ENCODE measurements at places on chromosomes 6 and 20.

GRCh38 chr6:169921853-169922824 lies 170.7 kb downstream of the ERMARD start:
- no peak for DNase-seq

DNA sequence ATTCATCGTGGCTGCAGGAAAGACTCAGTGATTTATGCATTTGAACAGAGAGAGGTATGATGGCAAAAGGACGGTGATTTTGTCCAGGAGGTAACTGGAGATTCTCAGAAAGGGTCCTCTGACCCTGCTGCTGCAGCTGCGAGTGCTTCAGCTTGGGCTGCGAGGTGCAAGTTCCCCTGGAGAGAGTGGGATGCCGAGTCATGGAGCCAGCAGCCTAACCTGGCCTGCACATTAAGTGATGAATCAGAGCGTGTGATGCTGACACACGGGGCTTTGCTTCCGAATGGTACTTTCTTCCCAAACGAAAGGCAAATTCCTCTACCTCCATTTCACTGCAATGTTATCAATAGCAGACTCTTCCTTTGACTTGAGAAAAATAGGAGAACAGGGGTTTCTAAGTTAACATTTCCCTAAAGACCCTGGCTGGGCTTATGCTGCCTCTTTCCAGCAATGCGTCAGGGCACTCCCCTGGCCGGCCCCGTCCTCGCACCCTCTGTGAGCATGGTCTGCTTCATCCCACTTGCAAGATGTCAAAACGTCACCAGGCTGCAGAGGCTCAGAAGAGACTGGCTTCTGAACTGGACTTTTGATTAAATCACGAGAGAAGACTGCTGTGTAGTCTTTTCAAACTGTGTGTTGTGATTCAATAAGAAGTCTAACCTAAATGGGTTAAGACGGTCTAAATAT lies 628.0 kb upstream of the AGPAT4 start:
- no peak for DNase-seq

DNA sequence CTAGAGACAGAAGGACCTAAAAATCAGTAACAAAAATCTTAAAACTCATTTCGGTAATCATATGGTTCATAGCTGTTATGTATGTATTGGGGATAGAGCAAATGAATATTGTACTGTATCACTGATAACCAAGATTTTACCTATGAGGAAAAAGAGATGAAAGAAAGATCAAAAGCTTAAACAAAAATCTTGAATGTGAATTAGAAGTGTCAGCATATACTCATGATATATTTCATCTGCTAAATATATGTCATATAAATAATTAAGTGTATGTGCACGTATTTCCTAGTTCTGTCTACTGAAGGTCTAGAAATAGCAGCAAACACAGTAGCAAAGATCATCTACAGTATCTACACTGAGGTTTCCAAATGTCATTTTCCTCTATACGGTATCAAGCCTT lies 299.8 kb downstream of the BTBD9 start:
- no peak for DNase-seq

GRCh38 chr6:144711661-144712060 lies 426.5 kb downstream of the UTRN start:
- no peak for DNase-seq

DNA sequence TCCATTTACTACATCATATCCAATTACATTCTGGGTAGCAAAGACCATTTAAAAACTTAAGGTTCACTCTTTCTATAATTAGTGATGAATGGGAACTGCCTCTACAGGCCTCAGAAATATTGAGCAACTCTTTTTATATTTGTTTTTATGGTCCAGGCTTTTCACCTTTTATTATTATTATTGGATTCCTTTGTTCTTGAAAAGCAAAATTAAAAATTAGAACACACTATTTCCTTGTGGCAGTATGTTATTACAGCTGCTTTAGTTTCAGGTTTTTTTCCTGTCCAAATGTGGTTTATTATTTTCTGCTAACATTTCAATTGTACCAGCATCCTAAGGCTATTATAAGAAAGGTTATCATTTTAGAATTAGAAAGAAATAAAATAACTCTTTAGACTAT lies 150.1 kb downstream of the FARS2 start:
- no peak for DNase-seq

GRCh38 chr6:111129013-111129412 lies 41.7 kb downstream of the SLC16A10 start:
- DNase-seq = no peak

- DNase-seq = peak; percentile 61
Measured at GRCh38 chr6:99330159-99330558, 19.3 kb downstream of the FAXC start.

DNA sequence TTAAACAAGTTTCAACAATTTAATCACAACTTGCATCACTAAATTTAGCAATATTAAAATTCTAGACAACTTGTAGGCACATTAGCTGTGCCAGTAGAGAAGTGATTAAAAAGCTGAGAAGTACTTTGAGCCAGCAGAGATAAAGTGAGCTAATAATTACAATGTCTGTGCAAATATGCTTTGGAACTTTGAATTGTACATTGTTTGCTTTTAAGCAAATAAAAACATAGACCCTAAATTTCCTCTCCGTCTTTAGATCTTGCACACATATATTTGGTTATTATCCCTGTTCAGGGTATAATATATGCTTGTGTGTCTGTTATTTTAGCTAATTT lies 44.2 kb upstream of the DEFB112 start:
- no peak for DNase-seq

- DNase-seq = no peak
Measured at GRCh38 chr20:2156666-2157624, 55.3 kb downstream of the STK35 start.

- DNase-seq = no peak
Measured at GRCh38 chr6:165508321-165508869, 154.6 kb downstream of the PDE10A start.

- no peak for DNase-seq
Measured at GRCh38 chr6:130200020-130200419, 22.7 kb downstream of the SAMD3 start.

DNA sequence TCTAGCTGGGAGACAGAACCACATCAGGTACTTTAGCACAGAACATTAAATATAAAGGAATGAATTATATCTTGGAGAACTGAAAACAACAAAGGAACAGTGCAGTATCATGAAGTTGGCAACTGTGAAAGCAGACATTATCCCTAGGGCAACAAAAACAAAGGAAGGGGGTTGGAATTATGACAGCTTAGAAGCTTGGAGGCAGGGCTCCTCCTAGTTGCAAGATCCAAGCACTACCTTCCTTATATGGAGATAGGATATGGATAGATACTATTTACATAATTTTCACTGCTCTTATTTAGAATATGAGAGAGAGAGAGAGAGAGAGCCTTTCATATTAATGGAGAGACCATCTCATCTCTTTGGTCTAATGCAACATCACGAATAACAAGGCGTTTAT lies 27.0 kb downstream of the TMEM14A start:
- no peak for DNase-seq

DNA sequence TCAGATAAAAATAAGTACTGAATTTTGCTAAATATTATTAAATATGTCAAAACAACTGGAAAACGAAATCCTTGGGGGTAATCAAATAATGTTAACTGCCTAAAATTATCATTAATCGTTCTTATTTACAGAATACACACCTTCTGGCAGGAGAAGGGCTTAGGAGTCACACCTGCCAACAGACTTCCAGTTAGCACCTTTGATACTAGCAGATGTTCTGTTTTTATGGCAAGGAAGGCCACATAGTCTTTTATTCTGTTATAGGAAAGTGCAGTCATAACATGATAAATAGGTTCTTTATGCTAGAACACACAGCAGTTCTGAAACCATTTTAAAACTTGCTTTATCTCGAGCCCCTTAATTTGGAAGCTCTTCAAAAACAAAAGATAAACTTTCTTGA lies 464.1 kb downstream of the UTRN start:
- no peak for DNase-seq

- DNase-seq = peak; percentile 27
Measured at GRCh38 chr6:38137608-38138265, 318.2 kb downstream of the ZFAND3 start.

DNA sequence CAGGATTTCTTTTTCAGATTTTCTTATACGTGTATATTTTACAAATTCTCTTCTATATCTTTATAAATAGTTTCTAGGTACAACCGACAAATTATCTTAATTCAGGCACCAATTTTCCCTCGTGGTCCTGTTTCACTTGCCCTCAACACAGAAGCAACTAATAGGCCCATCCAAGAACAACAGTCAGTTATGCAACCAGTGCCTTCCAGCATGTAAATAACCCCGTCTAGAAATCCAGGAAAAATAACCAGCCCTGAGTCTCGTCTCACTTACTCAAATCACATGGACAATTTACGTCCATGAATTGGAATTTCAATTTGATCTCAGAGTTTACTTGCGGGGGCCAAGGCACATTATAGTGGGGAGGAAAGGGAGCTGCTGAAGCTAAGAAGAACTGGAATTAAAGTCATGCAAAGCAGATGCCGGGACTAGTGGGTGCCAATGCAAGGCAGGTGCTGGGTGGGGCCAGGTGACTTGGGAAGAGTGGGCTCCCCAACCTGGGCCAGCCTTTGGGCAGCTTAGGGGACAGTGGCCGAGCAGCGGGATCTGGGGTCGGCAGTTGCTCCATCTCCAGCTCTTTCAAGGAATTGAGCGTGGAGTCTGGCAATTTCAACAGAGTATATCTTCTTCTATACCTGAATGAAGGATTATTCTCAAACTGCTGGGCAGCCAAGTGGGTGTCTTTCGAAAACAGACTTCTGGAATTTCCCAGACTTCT lies 121.7 kb downstream of the EDN3 start:
- DNase-seq = no peak

DNA sequence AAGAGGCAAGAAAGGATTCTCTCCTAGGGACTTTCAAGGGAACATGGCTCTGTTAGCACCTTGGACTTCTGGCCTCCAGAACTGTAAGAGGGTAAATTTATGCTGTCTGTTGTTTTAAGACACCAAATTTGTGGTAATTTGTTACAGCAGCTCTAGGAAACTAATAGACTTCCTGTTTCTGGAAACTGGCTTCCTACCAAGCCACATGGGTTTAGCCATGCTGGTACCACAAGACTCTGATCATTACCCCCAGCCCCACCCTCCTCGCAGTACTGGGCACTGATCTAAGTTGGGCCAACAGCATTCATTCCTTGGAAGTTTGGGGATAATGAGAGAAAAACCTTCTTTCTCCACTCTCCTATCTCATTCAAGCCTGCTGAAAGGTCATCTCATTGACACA lies 109.5 kb upstream of the SMLR1 start:
- no peak for DNase-seq

DNA sequence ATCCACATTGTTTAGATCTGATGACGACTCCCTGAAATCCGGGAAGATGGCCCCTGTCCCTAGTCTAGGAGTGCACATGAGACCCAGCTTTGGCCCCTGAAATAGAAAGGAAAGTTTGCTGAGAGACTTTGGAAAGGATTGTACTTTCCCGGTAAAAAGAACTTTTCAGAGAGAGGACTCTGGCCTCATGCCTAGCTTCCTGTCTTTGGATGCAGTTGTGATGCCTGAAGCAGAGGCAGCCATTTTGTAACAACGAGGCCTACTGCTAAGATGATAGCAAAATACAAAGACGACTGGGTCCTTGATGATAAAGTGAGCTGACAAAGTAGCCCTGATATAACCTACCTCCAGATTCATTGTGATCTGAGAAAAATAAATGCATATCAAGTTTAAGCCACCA lies 6.9 kb downstream of the CPNE5 start:
- no peak for DNase-seq

DNA sequence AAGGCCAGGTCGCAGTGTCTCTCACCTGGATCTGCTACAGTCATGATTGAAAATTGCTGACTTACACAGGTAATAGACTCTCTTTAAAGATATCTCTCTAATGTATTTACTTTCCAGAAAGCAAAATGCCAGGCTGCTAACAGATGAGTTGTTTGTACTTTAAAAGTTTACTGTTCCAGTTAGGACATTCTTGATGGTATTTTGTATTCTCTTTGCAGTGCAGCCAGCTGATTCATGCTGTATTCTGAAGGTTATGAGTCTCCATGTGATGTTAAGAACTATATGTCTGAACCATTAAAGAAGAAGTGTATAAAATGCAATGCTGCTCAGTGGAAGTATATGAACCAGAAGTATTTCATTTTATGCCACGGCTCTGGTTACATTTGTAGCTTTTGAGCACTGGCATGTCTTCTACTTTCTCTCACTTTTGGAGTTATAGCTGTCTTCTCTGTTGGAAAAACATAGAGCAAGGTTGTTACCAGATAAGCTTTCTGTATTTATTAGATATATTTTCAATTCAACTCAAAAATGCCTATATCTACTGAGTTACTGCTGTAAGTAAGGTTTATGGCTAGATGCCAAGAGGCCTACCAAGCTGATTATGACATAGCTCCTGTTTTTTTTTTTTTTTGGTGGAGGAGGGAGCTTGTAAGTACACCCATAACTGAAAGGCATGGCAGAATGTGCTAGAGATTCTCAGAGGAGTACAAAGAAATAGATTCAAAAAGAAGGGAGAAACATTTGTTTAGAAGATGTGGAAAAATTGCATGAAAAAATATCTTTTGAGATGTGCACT lies 130.5 kb upstream of the MAN1A1 start:
- DNase-seq = no peak

DNA sequence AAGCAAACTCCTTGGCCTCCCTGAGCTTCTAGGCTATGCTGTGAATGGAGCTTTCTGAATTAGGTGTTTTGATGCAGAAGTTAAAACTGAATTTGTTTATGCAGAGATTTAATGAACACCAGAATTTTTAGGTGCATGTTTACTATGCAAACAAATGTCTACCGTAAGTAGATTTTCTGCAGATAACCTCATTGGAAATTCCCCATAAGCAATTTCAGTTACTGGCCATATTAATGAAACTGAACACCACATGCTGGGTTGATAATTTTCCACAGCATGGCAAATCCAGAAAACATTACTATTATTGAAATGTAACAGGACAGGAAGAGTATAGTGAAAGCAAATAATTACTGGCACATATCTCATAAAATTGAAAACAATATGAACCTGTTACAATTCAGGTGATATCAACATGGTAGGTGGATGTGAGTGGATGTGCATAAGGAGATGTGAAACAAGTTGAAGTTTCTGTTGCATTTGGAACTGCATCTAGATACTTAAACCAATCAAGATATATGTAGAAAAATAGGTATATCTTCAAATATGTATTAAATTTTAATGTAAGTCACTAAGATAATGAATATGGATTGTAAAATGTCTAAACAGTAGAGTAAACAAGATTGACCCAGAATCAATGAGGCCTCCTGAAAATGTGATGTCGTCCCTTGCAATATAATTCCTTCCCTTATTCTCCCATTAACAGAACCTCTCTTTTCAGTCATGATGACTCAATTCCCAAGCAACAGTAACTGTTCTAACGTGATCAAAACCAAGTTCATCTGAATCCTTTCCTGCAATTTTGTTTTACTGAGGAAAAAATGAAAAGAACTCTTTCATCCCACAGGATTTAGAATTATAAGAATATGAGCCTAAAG lies 11.0 kb downstream of the PTCHD4 start:
- DNase-seq = no peak

- no peak for DNase-seq
Measured at GRCh38 chr6:37916675-37917074, 97.1 kb downstream of the ZFAND3 start.

GRCh38 chr6:42135161-42135560 lies 7.3 kb downstream of the C6orf132 start:
- no peak for DNase-seq
